ENCODE measurements at places on chromosomes 5 and 9.

DNA sequence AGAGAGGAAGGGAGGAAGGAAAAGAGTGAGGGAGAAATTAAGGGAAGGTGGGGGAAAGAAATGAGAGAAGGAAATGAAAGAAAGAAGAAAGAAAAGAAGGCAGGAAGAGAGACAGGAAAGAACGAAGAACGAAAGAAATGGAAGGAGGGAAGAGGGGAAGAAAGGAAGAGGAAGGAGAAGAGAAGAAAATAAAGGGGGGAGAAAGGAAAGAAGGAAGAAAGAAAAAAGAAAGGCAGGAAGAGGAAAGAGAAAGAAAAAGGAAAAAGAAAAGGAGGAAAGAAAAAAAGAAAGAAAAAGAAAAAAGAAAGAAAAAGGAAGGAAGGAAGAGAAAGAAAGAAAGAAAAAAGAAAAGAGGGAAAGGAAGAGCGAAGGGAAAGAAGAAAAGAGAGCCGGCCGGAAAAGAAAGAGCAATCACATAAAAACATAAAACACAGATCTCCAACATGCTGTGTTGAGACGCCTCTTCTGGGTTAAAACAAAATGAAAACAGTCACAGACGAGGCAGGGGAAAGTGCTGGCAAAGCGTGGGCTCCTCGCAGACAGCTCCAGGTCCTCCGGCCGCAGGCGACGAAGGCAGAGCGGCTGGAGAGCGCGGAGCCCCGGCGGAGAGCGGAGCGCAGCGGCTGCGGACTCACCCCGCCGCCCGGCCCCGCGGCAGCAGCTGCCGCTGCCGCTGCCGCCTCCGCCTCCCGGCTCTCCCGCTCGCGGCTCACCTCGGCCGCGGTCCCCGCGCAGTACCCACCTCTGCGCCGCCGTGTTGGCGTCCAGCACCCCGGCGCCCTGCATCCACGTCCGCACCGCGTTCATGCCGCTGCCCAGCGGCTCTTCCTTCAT lies 896 bp downstream of the EBF1 start:
- H3K27ac ChIP-seq = no peak overlapping the region
- no peaks in the 10 kb centered on the region for H3K36me3 ChIP-seq
- DNase-seq = peak; percentile 64
- peaks cover 96% of the 10 kb centered on the region for H3K27me3 ChIP-seq
- peaks cover 34% of the 10 kb centered on the region for H3K4me1 ChIP-seq

GRCh38 chr9:134908524-134909309 lies 9.0 kb downstream of the FCN1 start:
- no peak overlapping the region for H3K27ac ChIP-seq
- DNase-seq = peak; percentile 28
- H3K4me3 ChIP-seq = no peak overlapping the region
- no peaks in the 10 kb centered on the region for H3K36me3 ChIP-seq

GRCh38 chr9:77013206-77013931 lies 6.1 kb upstream of the FOXB2 start:
- DNase-seq = no peak
- H3K4me1 ChIP-seq = peaks cover 22% of the 10 kb centered on the region
- H3K36me3 ChIP-seq = no peaks in the 10 kb centered on the region
- H3K4me3 ChIP-seq = no peak overlapping the region
- no peak overlapping the region for H3K27ac ChIP-seq

GRCh38 chr5:106408570-106408969 lies 1262.2 kb downstream of the EFNA5 start:
- no peak for DNase-seq
- H3K36me3 ChIP-seq = no peaks in the 10 kb centered on the region
- no peak overlapping the region for H3K27ac ChIP-seq
- H3K4me1 ChIP-seq = no peaks in the 10 kb centered on the region
- no peaks in the 10 kb centered on the region for H3K27me3 ChIP-seq
- no peak overlapping the region for H3K4me3 ChIP-seq

DNA sequence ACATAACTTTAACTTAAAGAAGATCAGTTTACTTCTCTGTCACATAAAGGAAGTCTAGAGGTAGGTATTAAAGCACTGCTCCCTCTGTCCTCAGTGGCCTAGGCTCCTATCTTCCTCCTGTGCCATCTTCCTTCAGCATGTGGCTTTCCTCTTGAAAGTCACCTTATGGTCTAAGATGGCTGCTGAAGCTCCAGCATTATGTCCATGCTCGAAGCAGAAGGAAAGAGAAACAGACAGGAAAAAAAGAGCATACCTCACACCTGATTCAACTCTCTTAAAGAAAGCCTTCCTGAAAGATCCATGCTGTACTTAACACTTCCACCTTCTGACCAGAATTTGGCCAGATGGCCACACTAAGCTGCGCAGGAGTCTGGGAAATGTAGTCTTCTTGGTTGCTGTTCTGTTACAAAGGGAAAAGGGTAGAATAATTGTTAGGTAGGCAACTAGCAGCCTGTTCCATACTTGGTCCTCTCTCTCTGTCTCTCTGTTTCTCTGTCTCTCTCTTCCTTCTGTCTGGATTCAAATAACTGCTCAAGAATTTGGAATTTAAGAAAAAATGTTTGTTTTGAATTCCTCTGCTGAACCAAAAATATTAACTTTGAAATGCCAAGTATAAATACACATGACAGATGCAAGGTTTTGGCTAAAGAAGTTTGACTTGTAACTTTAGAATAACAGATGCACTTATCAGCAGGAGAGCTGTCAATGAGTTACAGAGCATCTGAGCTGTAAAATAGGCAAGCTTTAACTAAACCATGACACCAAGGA lies 16.0 kb downstream of the TMEM174 start:
- H3K4me1 ChIP-seq = peaks cover 2% of the 10 kb centered on the region
- H3K27me3 ChIP-seq = no peaks in the 10 kb centered on the region
- H3K4me3 ChIP-seq = no peak overlapping the region
- H3K36me3 ChIP-seq = peaks cover 6% of the 10 kb centered on the region
- no peak for DNase-seq

DNA sequence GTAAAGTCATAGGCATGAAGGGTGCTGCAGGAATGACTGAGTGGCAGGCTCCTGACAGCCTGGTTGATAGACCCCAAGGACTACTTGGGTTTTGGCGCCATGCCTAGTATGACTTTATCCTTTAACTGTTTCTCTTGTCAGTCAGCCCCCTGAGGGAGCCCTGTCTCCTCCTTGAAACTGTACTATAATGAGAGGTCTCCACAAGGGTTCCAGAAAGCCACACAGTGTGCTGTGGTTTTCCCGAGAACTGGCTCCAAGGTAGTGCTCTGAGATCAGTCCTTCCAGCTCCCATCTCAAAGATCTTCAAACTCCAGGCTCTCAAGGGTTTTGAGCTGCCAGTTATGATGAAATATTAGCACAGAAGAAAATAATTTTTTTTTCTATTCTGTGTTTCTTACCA lies 26.7 kb upstream of the TNC start:
- H3K27me3 ChIP-seq = peaks cover 2% of the 10 kb centered on the region
- no peak overlapping the region for H3K4me3 ChIP-seq
- H3K4me1 ChIP-seq = peaks cover 16% of the 10 kb centered on the region
- no peak overlapping the region for H3K27ac ChIP-seq
- DNase-seq = no peak
- no peaks in the 10 kb centered on the region for H3K36me3 ChIP-seq

GRCh38 chr9:2567922-2568321 lies 53.7 kb upstream of the VLDLR start:
- no peak for DNase-seq
- H3K36me3 ChIP-seq = peaks cover 2% of the 10 kb centered on the region
- no peak overlapping the region for H3K4me3 ChIP-seq
- H3K4me1 ChIP-seq = peaks cover 15% of the 10 kb centered on the region
- no peak overlapping the region for H3K27ac ChIP-seq
- no peaks in the 10 kb centered on the region for H3K27me3 ChIP-seq

DNA sequence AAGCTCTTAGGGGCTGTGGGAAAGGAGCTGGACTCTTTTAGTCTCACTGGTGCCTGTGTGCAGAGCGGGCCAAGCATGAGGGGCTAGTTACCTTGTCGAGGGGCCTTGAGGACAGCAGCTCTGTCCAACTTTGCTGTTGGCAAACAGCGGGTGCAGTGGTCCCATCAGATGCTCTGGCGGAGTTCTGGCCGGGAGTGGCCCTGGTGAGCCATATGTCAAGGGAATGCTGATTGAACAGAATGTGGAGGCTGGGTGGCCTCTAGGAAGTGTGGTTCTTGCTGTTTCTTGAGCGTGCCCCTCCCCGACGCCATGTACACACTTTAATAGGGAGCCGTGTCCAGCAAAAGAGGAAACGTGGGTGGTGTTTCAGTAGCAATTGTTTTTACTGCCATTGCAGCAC lies 3.6 kb upstream of the ADAMTS2 start:
- no peak overlapping the region for H3K4me3 ChIP-seq
- H3K27ac ChIP-seq = no peak overlapping the region
- DNase-seq = no peak
- H3K27me3 ChIP-seq = peaks cover 70% of the 10 kb centered on the region
- H3K4me1 ChIP-seq = peaks cover 3% of the 10 kb centered on the region

GRCh38 chr9:116198344-116198743 lies 44.8 kb downstream of the PAPPA start:
- H3K4me1 ChIP-seq = peaks cover 3% of the 10 kb centered on the region
- no peaks in the 10 kb centered on the region for H3K36me3 ChIP-seq
- H3K4me3 ChIP-seq = no peak overlapping the region
- DNase-seq = no peak
- no peak overlapping the region for H3K27ac ChIP-seq
